ENCODE measurements at places on chromosomes 11 and 22.

DNA sequence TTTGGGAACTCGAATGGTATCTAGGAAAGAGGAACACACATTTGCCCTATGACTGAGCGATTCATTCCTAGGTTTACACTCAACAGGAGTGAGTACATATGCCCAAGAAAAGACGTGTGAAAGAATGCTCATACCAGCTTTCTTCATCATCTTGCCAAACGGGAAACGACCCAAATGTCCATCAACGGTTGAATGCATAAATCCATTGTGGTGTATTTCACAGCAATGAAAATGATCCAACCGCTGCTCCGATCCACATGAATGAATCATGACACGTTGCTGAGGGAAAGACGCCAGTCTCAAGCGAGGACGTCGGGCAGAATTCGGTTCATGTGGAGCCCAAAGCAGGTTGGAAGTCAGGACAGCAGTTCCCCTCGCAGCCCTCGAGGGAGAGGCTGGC, 71.5 kb downstream of the CYTH4 start:
- no peak for DNase-seq

- DNase-seq: peak; percentile 51
Observed at GRCh38 chr22:28009272-28009827, 90.3 kb upstream of the PITPNB start.

- DNase-seq: peak; percentile 74
Observed at GRCh38 chr11:3052109-3052479, 5.1 kb downstream of the CARS1 start.

DNA sequence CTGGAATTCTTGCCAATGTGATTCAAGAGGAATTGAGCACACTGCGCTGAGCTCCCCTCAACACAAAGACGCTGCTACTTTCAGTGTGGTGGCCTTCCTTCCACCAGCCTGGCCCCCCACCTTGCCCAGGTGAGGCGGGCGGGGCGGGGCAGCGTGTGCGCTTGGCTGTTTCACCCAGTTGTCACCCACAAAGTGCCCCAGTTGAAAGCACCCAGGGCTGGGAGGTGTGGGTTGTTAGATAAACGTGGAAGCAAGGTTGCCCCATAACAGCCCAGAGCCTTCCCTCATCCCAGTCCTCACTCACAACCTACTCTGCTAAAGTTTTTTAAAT, 43.1 kb downstream of the CACNG2 start:
- no peak for DNase-seq

- DNase-seq: no peak
Observed at GRCh38 chr11:111408789-111409727, 30.0 kb upstream of the POU2AF1 start.
